ENCODE measurements at places on chromosomes 11 and 22.

DNA sequence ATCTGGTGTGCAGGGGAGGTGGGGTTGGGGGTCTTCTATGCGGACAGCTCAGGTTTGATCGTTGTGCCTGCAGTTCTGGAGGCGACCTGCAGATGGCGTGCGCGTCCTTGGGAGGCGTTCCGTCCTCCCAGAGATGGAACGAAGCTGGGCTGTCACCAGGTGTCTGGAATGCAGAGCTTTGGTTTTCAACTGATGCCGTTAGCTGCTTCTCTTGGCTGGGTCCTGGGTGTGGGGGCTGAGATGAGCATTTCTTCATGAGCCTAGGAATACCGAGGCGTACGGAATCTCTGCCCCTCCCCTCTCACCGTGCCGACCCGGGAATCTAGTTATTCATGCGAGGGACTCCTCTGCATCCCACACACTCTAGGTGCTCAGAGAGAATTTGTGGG, 98.6 kb downstream of the CEP164 start:
- peak; percentile 24 for DNase-seq

- DNase-seq, result peak; percentile 59
Observed at GRCh38 chr11:46389450-46390330, 1.9 kb downstream of the CHRM4 start.

DNA sequence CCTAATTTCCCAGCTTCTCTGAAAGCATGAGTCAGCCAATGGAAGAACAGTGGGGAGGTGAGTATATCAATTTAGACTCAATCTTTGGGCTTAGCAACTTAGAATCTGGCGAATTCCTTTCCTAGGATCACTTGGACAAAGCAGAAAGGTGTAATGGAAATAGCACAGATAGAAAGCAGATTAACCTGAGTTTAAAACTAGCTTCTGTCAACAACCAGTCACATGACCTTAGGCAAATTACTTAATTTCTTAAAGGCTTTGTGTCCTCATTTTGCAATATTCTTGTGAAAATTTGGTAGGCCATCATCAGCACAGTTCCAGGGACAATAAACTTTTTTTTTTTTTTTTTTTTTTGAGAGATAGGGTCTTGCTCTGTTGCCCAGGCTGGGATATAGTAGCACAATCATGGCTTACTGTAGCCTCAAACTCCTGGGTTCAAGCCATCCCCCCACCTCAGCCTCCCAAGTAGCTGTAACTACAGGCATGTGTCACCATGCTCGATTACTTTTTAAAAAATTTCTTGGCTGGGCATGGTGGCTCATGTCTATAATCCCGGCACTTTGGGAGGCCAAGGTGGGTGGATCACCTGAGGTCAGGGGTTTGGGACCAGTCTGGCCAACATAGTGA, 40.8 kb upstream of the PCF11 start:
- no peak for DNase-seq

DNA sequence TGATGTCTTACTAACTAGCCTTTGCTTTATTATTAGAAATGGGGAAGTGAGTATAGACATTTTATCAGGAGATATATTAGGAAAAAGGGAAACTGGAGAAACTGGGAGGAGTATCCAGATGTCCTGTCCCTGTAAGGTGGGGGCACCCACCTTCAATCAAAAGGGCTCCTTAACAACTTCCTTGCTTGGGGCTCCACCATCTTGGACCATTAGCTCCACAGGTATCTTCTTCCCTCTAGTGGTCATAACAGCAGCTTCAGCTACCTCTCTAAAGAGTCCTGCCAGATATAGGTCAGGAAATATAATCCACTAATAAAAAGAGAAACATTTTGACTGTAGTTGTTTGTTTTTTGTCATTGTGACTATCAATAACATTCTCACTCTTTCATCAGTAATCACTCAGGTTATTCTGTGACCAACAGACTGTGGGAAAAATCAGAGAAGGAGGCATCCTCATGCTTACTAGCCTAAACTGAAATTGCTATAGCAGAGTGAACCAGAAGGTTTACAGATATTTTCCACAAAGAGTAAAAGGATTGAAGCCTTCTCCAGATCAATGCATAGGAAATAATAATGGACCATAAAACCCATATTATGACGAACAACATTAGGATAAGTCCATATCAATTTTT, 10.4 kb downstream of the OR51B4 start:
- DNase-seq, result peak; percentile 45

DNA sequence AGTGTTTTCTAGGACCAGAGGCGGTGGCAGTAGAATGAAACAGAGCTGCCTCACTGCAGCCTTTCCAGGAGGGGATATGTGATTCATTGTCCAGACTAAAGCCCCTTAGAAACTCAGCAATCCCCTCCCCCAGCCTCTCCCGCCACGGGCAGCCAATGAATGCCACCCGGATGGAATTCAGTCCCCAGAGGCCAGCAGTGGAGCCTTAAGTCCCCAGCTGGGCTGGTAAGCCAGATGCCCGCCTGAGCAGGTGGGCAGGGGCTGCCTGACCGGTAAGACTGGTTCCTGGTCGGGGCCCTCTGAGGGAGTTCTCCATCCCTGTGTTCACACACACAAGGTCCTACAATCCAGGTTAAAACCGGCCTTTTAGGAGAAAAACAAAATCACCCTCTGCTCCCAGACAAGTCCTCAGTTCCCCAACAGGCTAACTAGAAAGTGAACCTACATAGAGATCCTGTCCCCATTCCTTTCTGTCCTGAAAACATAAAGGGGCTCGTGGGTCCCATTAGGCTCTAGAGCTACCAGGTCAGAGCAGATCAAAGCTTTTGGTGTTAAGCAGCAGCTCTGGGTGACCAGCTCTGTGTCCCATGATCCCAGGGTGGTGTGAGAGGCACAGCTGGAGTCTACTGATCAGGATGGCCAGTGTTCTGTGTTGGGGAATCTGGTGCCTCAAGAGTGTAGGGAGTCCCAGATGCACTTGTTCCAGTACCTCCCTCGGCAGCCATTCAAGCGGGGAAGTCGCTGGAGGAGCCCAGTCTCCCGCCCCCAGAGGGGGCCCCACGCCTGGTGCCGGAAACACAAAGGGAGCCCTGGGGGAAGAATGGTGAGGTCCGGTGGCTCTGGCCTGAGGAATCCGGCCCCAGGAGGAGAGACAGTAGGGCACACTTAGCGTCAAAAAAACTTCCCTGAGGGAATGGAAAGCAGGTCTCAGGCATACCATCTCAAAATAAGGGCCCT, 2.6 kb downstream of the PATZ1 start:
- DNase-seq, result peak; percentile 45

- DNase-seq, result no peak
Observed at GRCh38 chr11:98495016-98495415, 525.7 kb upstream of the CNTN5 start.
